ENCODE measurements at places on chromosomes 7 and 10.

DNA sequence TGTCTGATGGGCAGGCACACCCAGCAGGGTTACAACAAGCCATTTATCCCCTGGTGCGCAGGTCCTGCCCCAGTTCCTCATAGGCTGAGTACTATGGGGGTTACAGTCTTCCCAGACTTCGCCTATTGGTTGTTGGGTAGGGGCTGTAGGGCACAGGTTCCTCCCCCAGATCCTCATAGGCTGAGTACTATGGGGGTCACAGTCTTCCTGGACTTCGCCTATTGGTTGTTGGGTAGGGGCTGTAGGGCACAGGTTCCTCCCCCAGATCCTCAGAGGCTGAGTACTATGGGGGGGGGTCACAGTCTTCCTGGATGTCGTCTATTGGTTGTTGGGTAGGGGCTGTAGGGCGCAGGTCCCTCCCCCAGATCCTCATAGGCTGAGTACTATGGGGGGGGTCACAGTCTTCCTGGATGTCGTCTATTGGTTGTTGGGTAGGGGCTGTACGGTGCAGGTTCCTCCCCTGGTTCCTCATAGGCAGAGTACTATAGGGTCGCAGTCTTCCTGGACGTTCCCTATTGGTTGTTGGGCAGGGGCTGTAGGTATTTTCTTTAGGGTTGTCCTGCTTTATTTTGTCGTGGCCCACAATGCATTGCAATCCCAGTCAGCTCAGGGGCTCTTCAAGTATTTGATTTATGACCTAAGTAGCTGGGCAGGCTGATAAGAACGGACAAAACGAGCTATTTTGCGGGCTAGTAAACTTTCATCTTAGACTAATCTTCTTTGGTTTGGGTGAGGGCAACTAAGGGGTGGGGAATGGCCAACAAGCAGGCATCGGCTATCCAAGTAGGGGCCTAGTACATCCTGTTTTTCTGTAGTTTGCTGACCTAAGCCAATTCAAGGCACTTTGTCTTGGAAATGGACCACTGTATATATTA lies 3.4 kb downstream of the LRRC27 start:
- DNase-seq: peak; percentile 63

- DNase-seq: no peak
Measured at GRCh38 chr10:124711145-124711544, 33.0 kb downstream of the FAM53B start.

DNA sequence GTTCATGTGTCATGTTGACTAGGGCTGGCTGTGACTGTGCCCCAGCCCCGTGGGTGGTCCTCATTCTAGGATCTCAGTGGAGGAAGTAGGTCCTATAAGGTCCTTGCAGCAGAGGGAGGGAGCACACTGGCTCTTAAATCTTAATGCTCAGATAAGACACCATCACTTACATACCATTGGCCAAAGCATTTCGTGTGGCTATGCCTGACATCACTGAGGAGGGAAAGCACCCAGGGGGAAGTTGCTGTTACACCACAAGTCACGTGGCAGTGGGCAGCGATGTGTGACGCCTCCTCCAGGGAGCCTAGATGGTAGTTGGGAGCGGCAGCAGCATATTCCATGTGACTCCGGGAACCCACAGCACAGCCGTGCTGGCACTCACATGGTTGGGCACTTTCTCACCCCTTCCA lies 224.7 kb upstream of the SH2B2 start:
- peak; percentile 7 for DNase-seq

- no peak for DNase-seq
Measured at GRCh38 chr10:116826803-116827202, 22.5 kb upstream of the ENO4 start.

GRCh38 chr7:13042605-13043236 lies 355.3 kb downstream of the ARL4A start:
- no peak for DNase-seq

DNA sequence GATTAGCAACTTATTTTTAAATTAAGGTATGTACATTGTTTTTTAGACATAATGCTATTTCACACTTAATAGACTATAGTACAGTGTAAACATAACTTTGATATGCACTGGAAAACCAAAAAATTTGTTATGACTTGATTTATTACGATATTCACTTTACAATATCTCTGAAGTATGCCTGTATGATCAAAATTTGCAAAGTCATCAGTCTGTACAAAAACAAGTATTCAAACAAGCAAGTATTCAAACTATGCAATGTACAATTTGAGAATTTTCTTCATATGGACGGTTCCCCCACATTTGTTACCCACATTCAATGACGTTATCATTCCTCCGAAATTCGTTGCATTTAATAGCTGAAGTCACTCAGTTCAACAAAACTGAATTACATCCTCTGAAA lies 147.9 kb downstream of the AVL9 start:
- no peak for DNase-seq

DNA sequence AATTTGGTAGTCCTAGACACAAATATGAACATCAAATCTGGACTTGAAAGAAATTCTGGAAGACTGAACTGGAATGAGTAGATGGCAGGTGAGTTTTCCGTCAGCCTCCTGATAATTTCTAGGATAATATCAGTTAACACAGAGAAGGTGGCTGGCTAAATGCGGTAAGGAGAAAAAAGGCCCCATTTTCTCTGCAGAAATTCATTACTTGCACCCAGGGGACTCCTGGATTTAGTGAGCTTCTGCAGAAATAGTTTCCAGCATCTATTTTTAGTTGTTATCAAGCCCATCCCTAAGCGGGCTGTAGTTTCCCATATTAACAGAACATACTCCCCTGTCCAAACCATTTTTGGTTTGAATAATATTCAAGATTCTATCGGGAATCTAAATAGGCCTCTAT lies 181.9 kb upstream of the TCERG1L start:
- no peak for DNase-seq

- no peak for DNase-seq
Measured at GRCh38 chr7:28142650-28143049, 37.9 kb downstream of the JAZF1 start.

GRCh38 chr7:85685901-85686300 lies 499.0 kb upstream of the SEMA3D start:
- DNase-seq: no peak

- DNase-seq: no peak
Measured at GRCh38 chr7:120583899-120584586, 273.9 kb downstream of the TSPAN12 start.

DNA sequence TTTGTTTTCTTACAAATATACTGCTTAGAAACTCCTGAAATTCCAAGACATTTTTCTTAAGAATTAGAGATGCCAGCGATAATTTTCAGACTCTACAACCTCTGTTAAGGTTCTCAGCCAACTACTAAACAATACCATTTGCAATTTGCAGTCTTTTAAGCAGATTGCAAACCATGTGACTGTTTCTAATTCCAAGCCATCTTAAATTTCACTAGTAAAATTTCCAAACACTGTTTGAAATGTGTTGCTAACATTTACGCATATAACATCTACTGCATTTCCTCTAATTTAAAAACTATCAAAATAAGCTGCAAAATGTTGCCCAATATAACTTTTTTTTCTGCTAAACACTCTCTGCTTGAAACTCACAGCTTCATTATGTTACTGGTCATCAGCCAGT lies 56.0 kb upstream of the MACROH2A2 start:
- DNase-seq: no peak

GRCh38 chr10:73079779-73080541 lies 16.7 kb downstream of the P4HA1 start:
- no peak for DNase-seq

DNA sequence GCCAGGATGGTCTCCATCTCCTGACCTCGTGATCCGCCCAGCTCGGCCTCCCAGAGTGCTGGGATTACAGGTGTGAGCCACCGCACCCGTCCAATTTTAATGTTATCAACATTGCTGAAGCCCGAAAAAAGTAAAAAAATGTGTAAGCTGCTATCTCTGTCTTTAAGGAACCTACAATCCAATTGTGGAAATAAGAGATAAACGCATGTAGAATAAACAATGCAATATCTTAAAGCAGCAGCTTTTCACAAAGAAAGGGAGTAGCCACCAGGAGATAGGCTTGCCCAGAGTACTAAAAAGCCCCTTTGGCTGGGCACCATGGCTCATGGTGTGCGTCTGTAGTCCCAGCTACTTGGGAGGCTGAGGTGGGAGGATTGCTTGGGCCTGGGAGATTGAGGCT lies 282.9 kb upstream of the LYZL1 start:
- DNase-seq: no peak

GRCh38 chr10:44589944-44590449 lies 205.1 kb upstream of the CXCL12 start:
- DNase-seq: no peak

DNA sequence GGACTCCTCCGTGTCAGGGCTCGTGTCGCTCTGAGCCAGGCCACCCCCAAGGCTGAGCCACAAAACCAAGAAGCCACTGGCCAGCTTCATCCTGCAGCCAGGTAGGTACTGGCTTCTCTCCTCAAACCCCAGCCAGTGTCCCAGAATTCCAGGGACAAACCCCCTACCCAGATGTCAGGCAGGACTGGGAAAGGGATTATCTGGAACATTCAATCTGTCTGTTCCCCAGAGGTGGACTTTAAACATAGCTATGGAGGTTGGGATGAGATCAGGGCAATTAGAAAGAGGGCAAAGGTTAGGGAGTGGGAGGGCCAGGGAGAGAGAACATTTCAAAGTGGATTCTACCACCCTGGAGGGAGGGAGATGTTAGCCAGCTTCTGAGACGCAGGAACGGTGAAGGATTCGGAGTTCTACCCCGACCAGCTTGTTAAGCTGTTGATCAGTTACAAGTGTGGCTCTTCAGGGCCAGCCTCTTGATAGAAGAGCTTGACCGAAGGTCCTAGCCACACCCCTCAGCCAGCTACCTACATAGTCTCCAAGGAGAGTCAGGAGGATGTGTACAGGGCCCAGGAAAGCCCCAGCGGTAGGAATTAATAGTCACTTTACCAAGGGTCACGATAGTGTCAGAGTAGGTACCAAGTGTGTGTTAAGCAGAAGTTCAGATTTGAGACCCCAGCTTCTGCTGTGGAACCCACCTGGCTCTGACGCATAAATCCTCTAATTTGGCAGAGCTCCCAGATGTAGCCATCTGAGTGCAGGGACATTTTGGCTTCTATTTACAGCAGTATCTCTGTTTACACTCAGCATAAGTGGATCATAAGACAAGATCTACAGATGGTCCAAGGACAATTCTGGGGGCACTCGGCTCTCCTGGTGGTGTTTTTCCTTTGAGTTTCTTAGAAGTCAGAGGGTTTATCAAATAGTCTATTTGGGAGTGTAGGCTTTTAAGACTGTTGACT lies at the start of gene PLA2G12B:
TSS of gene PLA2G12B (minus strand) at position 211 of the 959 bp plus-strand sequence. CDS start at position 90, 121 bp downstream.
- DNase-seq: no peak

- no peak for DNase-seq
Measured at GRCh38 chr7:114160925-114161324, 242.1 kb upstream of the PPP1R3A start.

DNA sequence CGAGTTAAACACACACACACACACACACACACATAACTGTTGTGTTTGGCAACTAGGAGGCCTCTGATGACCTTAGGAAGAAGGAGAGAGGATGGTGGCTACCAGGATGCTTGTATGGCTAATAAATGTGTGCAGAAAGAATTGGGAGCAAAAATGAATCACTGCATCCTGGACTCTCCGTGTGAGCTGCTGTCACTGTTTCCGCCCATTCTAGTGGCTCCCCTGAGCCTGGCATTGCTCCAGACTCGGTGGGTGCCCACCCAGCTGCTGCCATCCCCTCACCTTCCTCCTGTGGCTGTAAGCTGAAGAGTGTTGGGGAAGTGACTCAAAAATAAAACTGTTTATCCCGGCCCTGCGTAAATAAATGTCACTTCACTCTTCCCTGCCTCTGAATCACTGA lies 149.5 kb upstream of the MINDY3 start:
- DNase-seq: no peak

DNA sequence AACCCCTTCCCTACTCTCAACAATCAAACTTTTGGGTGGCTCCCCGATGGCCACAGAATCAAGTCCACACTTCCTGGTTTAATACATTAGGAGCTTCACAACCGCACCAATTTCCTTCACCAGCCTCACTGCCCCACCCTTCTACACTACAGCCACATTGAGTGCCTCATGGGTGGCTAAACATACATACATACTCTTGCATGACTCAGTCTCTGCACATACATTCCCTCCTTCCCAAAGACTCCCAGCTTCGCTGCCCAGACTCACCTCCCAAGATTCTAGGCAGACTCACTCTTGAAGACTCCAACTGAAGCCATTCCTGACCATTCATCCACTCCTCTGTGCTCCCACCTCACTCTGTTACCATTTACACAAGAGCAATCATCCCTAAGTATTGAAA lies 15.9 kb downstream of the VPS41 start:
- DNase-seq: no peak

- no peak for DNase-seq
Measured at GRCh38 chr7:49762666-49763065, 10.8 kb upstream of the VWC2 start.

- no peak for DNase-seq
Measured at GRCh38 chr7:47148536-47149207, 433.2 kb downstream of the TNS3 start.

- DNase-seq: no peak
Measured at GRCh38 chr7:127874951-127875608, 156.2 kb downstream of the LRRC4 start.

DNA sequence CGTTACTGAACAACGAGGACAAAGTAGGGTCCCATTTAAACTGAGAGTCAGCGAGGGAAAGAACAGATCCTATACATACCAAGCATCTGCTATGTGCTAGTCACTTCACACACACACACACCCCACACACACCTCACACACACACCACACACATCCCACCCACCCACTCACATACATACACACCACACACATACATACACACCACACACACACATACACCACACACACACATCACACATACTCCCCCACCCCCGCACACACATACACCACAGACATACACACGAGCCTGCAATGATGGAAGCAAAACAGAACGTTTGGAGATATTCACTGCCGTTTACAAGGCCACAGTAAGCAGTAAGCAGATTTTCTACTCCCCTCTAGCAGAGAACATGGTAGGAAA lies 607 bp upstream of the GRB10 start:
- no peak for DNase-seq

GRCh38 chr10:43689007-43689491 lies 40.4 kb upstream of the ZNF32 start:
- no peak for DNase-seq

DNA sequence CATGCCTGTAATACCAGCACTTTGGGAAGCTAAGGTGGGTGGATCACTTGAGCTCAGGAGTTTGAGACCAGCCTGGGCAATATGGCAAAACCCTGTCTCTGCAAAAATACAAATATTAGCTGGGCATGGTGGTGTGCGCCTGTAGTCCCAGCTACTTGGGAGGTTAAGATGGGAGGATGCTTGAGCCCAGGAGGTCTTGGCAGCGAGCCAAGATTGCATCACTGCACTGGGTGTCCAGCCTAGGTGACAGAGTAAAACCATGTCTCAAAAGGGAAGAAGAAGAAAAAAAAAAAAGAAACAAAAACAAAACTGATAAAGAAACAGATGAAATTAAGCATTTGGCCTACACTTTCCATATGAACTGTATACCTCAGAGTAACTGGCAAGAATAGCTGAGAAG lies 319.2 kb downstream of the PARD3 start:
- DNase-seq: no peak

- DNase-seq: no peak
Measured at GRCh38 chr7:23470330-23471105, at the start of gene IGF2BP3. Gene IGF2BP3, minus strand, starts transcription at chr7:23470491. Its CDS starts 381 bp downstream, at chr7:23470110.

- peak; percentile 34 for DNase-seq
Measured at GRCh38 chr10:42973411-42973810, 103.5 kb upstream of the RET start.

Data from CD8-positive, alpha-beta T cell (primary cell).